ENCODE measurements at places on chromosomes 1 and 21.
A peak's percentile ranks its signal among the peaks of the same experiment; 100 is the strongest.

DNA sequence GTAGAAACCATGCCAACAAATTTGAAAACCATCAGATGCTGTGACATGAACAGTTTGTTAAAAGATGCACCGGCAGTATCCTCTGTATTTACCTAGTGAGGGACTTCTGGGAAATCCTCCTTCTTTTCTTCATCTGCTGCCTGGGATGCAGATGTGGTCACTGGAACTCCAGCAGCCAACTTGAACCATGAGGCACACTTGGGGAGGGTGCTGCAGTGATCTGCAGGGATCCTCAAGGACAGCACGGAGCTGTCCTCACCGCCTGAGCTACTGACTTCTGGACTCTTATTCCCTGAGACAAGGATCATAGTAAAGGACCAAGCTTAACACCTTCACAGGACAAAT is 19.5 kb upstream of the NID1 start:
- DNase-seq = no peak

- peak; percentile 37 for DNase-seq
Measured at GRCh38 chr1:155976062-155976912, 2.1 kb downstream of the ARHGEF2 start.

GRCh38 chr1:221809091-221810029 is 67.5 kb upstream of the DUSP10 start:
- DNase-seq = no peak

DNA sequence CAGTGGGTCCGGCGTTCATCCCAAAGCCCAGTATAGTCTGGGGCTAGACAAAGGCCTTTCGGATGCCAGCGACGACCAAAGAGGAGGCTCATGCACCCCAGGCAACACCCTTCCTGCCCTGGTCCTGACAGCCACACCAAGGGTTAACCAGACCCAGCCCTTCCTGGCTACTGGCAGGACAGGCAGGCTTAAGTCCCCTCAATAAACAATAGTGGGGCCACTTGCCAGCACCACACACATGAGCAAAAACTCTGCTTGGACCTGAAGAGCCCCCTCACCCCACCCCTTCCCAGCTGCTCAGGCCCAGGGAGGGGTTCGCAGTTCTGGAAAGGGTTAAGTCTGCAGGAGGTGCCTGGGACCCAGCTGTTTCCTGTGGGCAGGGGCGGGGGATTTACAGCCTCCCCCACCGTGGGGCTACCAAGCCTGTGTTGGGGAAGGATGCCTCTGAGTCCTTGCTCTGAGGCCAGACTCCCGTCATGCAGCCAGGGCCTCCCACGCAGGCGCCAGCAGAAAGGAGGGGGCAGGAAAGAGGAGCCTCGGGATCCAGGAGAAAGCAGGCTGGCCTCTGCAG is 18.2 kb downstream of the PHLDA3 start:
- no peak for DNase-seq

DNA sequence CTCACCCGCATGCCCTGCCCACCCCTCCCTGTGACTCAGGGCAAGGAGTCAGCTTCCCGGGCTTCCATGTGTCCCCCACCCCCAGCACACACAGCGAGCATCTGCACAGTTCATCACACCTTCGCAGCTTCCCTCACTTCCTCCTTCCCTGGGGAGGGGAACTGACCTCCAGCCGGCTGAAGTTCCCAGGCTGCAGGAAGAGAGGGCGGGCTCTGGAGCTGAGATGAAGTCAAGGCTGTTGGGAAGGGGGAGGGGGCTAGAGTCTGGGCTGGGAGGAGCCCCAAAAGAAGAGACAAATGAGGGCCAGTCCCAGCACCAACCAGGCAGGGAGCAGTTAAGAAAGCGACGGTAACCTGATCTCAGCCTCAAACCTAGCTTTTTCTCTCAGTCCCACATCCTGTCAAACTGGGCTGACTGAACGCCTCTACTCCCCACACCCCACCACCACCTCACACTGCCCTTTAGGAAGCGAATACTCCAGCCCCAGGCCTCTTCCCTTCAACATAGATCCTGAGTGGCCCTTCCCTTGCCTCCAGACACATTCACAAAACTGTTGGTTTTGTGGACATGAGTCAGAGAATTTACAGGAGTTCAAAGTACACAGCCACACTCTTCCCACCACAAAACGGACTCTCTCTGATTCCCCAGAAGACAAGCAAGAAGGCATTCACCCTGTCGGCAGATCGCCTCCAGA is 1.8 kb downstream of the RHOC start:
- no peak for DNase-seq

DNA sequence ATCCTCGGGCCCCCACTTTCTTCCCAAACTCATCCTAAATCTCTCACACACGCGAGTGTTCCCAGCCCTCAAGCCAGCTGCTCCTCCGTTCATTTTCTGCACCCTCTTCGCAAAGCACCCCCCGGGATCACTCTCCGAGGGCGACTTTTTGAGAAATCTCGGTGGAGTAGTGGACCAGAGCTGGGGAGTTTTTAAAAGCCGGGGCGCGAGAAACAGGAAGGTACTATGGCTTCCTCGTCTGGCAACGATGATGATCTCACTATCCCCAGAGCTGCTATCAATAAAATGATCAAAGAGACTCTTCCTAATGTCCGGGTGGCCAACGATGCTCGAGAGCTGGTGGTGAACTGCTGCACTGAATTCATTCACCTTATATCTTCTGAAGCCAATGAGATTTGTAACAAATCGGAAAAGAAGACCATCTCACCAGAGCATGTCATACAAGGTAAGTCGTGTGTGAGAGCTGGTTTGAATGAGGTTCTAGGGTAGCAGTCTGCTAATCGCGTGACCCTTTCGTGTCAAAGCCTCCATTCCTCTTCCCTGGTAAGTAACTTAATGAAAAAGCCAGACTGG is 800 bp downstream of the DR1 start:
- DNase-seq = no peak

DNA sequence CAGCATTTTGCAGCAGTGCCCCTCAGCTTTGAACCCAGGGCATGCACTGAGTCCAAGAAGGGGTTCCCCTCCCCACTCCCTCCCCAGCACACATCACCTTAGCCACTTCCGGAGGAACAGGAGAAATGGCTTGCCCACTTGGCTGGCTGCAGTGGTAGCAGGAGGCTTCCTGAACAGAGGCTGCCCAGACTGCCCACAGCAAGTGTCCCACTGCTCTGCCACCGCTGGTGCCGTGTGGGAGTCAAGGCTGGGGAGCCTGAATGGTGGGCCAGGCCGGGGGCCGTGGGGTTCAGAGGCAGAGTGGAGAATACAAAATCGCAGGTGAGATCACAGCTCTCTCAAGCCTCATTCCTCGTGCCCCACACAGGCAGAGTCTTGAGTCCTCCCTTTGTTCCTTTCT is 34.5 kb downstream of the CD247 start:
- no peak for DNase-seq

GRCh38 chr1:198643808-198644207 is 5.0 kb downstream of the PTPRC start:
- DNase-seq = no peak

DNA sequence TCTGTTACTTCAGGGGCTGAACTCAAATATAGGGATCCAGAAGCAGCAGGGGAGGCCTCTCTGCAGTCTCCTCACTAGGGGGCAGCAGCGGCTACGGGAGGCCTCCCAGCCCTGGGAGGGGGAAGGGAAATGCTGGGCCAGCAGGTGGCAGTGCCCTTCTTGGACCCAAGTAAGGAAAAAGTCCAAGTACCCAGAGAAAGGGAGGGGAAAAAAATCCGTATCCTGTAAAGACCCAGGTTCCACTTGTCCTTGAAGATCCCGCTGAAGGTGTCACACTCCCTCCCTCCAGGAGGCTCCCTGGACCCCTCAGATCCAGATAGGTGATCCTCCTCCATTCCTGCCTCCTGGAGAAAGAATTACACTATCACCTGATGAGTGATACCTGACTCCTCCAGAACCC is 14.1 kb upstream of the NUAK2 start:
- DNase-seq = peak; percentile 66

GRCh38 chr1:115173151-115173550 is 83.8 kb upstream of the TSPAN2 start:
- no peak for DNase-seq

GRCh38 chr1:152980676-152981075 is 3.2 kb upstream of the SPRR1A start:
- DNase-seq = no peak

- DNase-seq = no peak
Measured at GRCh38 chr21:45460611-45461368, 55.8 kb downstream of the COL18A1 start.

GRCh38 chr1:166673722-166674121 is 165.6 kb upstream of the POGK start:
- DNase-seq = no peak

DNA sequence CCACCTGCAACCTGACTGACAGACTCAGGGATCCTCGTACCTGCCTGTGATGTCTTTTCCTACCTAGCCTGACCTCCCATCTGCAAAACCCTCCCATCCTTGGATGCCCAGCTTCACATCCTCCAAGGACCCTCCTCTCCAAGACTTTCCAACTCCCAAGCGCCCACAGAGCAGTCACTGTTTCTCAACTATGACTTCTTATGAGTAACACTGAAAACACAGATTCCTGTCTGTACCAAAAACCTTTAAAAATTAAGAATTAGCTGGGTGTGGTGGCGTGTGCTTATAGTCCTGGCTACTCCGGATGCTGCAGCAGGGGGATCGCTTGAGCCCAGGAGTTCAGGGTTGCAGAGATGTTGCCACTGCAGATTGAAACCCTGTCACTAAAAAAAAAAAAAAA is 181.9 kb downstream of the PSMG1 start:
- no peak for DNase-seq

GRCh38 chr21:39634507-39634906 is 21.8 kb downstream of the B3GALT5 start:
- no peak for DNase-seq

- no peak for DNase-seq
Measured at GRCh38 chr1:204031098-204031710, 41.7 kb upstream of the SOX13 start.

GRCh38 chr1:217535601-217536377 is 95.1 kb downstream of the GPATCH2 start:
- no peak for DNase-seq

GRCh38 chr1:94124538-94124937 is 3.6 kb upstream of the ABCA4 start:
- no peak for DNase-seq

GRCh38 chr1:14435368-14436023 is 163.0 kb upstream of the KAZN start:
- no peak for DNase-seq
